Uterus (tissue), 4 donors: ENCODE measurements at places on chromosomes 3 and 15. TPM values are rescaled to one million over a fixed set of nuclear protein-coding genes. Genes with fewer than 3 reads are reported as not detected.

Gene XXYLT1
- total RNA-seq = 23.9 TPM

DNA sequence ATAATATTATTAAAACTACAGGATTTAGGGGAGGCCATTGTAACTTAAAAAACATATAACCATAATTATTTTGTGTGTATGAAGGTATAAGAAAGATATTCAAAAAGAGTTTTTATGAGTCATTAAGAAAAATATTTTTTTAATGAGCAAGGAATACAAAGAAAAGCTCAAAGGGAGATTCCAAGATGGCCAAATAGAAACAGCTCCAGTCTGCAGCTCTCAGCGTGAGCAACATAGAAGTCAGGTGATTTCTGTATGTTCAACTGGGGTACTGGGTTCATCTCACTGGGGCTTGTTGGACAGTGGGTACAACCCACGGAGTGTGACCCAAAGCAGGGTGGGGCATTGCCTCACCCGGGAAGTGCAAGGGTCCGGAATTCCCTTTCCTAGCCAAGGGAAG is 336.1 kb downstream of the TBL1XR1 start:
- no peaks in the 10 kb centered on the region for H3K36me3 ChIP-seq
- no peaks in the 10 kb centered on the region for H3K4me1 ChIP-seq
- H3K27me3 ChIP-seq = no peaks in the 10 kb centered on the region
- H3K4me3 ChIP-seq = no peak overlapping the region
- no peak for DNase-seq
- H3K27ac ChIP-seq = no peak overlapping the region

- H3K4me3 ChIP-seq = no peak overlapping the region
- H3K4me1 ChIP-seq = no peaks in the 10 kb centered on the region
- no peak for DNase-seq
- no peak overlapping the region for H3K27ac ChIP-seq
Observed at GRCh38 chr3:71718072-71718471, 7.1 kb downstream of the EIF4E3 start.

Gene C3orf33
- 9.0 TPM for total RNA-seq

Gene OGG1
- total RNA-seq = 60.7 TPM
